ENCODE measurements at places on chromosomes 5 and 9.
A peak's percentile ranks its signal among the peaks of the same experiment; 100 is the strongest.

- peak; percentile 88 for DNase-seq
Measured at GRCh38 chr5:149938279-149938678, 6.3 kb downstream of the PDE6A start.

- DNase-seq, result no peak
Measured at GRCh38 chr9:129839324-129840023, 4.2 kb downstream of the USP20 start.

- DNase-seq, result peak; percentile 28
Measured at GRCh38 chr5:151924564-151925301, at the start of gene GLRA1. Gene GLRA1 (minus strand): TSS chr5:151924851. CDS start chr5:151924549, 302 bp downstream.

GRCh38 chr5:170638454-170639220 lies 134.8 kb downstream of the KCNIP1 start:
- peak; percentile 44 for DNase-seq

GRCh38 chr5:72110394-72111013 lies 3.2 kb downstream of the MAP1B start:
- no peak for DNase-seq

DNA sequence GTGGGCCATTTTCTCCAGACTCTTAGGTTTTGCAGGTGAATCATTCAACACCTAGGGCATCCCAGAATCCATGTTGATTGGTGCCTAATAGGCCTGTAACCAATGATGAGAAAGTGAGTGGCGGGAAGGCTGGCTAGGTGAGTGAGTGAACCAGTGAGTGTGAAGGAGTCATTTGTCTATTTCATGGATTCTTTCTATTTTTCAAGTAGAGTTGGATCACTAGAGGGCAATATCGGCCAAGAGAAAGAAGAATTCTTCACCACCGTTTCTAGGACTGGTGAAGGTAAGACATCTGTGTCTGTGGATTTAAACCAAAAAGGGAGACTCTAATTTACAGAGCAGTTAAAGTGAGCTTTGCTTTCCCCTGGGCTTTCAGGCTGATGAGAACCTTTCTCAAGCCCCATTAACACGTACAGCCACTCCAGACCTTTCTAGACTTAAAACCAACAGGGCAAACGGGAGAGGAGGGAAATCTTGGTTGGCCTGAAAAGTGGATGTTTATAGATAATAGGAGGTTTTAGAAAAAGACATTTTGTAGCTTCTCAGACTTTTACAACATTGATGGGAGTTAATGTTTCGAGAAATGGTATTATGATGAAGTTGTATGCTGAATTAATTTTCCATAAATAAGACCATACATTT lies 114.3 kb upstream of the IL12B start:
- peak; percentile 12 for DNase-seq

DNA sequence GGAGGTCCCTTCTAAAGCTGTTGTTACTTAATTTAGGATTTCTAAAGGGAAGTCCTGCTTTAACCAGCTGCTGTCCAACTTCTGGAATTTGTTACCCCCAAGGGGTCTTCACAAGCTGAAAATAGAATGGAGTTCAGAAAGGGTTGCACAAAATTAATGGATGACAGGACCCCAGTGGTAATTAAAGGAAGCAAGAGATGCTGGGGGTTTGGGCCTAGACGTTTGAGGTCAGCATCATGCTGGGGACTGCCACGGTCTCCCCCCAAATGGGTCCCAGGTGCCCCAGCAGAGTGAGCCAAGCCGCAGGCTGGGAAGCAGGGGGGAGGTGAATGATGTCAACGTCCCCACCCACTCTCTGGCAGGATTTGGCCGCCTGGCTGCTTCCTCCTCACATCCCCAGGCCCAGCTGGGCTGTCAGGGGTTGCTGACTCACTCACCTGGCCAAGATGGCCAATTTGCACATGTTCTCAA lies 97.5 kb upstream of the ARAP3 start:
- no peak for DNase-seq

DNA sequence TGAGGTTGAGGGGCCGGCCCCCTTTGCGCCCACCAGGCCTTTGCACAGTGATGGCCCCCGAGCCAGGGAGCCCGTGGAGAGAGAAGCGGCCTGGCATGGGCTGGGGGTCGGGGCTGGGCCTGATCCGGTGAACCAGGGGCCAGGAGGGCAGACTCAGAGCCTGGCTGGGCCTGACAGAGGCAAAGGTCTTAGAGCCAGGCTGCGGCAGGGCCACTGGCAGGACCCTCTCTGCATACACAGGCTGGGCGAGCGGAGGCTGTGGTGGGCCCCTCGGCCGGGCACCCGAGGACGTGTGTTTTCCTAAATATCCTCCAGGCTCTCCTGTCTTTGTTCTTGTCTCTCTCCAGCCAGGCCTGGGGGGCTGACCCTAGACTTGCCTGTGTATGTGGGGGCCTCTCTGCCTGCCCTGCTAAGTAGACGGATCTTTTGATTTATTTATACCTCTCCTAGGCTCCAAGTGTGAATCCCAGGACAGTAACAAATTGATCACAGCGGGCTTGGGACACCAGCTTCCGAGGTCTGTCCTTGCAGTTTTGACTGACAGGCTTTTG lies 933 bp downstream of the NEK6 start:
- no peak for DNase-seq

GRCh38 chr5:116372931-116373597 lies 201.6 kb downstream of the SEMA6A start:
- no peak for DNase-seq

DNA sequence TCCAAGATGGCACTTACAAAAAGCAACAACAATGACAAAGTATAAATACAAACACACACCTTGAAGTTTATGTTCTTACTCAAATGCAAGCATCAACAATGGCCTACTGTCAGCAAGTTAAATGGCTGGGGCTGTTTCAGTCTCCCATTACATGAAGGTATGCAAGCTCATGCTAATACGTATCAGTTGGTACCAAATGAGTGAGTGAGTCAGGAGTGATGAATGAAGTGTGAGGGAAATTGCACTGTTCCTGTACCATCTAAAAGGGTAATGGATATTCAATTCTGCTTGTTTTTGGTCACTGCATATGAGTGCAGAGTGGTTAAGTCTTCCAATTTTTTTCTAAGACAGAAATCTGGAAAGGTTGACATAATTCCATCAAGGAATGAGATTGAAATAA lies 964.9 kb downstream of the MAT2B start:
- DNase-seq, result no peak

- DNase-seq, result no peak
Measured at GRCh38 chr5:27241564-27242257, 203.3 kb upstream of the CDH9 start.

DNA sequence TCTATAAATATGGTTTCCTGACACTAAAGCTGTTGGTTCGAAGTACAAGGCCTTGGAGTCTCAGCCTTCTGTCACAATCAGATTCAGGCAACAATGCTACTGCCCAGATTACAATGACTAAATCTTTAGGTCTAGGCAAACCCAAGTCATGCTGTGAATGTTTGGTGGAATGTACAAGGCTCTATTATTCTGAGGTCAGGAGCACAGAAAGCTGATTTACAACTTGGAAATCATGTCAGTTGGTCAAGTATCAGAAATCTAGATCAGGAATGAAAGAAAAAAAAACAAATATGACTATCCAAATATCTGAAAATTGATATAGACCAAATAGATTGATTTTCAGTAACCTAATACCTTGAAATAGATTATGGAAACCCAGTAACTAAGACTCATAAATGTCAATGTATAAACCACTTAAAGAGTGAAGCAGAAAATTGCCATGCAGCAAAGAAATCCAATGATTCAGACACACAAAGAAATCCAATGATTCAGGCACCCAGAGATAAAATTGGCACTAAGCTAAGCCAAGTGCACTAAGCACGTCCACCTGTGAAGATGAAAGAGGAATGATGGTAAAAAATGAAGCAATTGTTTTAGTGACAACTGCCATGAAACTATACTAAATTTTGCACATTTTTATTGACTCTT lies 588.0 kb upstream of the TUSC1 start:
- DNase-seq, result no peak

GRCh38 chr9:96448546-96449170 lies 1.3 kb upstream of the HABP4 start:
- DNase-seq, result no peak

GRCh38 chr9:111663301-111663823 lies 2.0 kb downstream of the GNG10 start:
- DNase-seq, result no peak

DNA sequence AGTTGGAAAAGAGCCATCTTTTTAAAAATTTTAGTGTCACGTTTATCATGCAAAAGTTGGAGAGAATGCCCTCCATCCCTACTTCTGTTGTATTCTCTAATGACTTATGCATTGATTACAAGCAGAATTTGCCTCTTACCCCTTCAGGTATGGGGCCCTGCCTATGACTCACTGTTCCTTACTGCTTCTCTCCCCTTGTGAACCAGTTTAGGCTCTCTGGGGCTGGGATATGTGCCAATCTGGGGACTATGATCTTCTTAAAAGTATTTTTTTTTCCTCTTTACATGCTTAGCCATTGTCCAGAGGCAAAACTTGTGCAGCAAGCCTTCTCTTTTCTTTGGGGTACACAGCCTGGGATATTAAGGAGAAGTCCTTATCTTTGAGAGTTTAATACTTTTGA lies 37.4 kb downstream of the CAMK4 start:
- no peak for DNase-seq

DNA sequence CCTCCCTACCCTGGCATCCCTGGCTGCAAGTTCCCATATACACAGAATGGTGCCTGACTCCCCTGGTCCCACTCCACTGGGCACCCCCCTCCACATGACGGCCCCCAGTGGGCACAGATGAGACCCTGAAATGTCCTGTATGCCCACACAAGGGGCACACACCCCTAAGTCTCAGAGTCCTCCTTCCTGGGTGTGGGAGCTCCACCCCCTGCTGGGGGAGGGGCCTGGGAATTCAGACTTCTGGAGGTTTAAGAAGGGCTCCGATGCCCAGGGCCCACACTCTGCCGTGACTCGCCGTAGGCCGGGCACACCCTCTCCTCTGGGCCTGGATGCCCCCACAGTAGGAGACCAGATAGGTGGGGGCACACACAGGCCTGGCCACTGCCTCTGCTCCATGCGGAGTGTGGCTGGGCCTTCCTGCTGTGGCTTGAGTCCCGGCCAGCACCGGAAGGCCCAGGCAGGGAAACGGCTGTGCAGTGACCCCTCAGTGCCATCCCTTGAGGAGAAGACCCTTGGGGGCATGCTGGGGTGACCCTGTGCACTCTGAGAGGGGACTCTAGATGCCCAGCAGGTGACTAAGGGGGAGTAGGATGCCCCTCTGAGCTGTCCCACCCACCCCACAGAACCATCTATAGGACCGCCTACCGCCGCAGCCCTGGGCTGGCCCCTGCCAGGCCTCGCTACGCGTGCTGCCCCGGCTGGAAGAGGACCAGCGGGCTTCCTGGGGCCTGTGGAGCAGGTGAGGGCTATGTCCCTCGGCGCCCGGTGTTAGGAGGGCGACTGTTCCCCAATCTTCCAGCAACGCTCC lies 6.5 kb downstream of the EGFL7 start:
- peak; percentile 57 for DNase-seq

- DNase-seq, result no peak
Measured at GRCh38 chr5:39671561-39671961, 246.8 kb upstream of the DAB2 start.

DNA sequence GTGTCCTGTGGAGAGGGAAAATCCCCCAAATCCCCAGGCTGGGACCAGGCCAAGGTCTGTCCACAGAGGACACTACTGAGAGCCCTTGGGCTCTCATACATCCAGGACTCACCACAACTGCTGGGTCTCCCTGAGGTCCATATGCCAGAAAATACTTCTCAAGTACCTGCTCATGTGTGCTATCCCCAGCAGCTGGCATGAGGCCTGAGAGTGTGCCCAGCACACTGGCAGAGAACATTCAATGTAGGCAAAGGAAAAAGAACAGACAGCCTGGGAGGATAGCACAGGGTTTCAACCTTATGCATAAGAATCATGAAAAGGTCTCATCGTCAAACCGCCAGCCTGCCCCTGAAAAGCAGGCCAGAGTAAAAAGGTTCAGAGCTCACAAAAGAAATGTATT lies 154.1 kb upstream of the TAS2R1 start:
- DNase-seq, result no peak

- DNase-seq, result peak; percentile 91
Measured at GRCh38 chr9:88777498-88778312, 213.6 kb upstream of the S1PR3 start.

GRCh38 chr5:15020736-15021135 lies 149.2 kb upstream of the ANKH start:
- no peak for DNase-seq

DNA sequence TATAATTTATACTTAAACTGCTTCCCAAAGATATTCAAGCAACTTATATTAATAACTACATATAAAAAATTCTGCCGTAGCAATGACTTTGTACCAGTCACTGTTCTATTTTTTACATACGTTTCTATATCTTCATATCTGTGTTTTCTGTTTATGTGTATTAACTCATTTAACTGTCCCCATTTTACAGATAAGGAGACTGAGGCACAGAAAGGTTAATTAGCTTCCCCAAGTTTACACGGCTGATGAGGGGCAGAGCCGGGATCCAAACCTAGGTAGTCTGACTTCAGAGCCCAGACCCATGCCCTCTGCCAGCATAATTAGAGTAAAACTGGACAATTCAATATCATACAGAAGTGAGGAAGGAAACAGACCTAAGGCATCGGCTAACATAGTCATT lies 259.7 kb upstream of the TUT7 start:
- DNase-seq, result no peak

DNA sequence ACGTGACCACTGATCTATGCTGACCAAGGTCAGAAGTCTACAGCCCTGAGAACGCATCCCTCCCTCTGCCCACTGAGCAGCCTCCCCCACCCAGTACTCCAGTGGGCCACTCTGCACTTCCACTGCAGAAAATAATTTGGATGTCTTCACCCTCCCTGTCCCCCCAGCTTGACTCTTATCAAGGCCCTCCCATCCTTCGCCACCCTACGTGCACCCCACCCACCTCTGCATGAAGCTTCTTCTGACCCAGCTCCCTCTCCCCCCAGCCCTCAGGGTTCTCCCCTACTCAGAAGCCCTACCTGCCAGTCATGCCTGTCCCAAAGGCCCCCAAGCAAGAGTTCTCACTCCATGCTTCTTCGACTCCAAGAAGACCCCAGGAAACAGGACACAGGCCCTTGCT lies 138.5 kb upstream of the FSTL4 start:
- no peak for DNase-seq

GRCh38 chr5:59049095-59049494 lies 466.2 kb downstream of the RAB3C start:
- DNase-seq, result no peak

- DNase-seq, result no peak
Measured at GRCh38 chr5:123787635-123788034, 275.7 kb downstream of the CSNK1G3 start.

GRCh38 chr9:37061768-37062167 lies 27.7 kb upstream of the PAX5 start:
- DNase-seq, result no peak

GRCh38 chr5:763998-764781 lies 20.3 kb downstream of the ZDHHC11B start:
- DNase-seq, result no peak

GRCh38 chr5:146447734-146448380 lies 724 bp downstream of the TCERG1 start:
- DNase-seq, result peak; percentile 63
